Calu3 (cell line): ENCODE measurements at places on chromosomes 13 and 19. TPM values are rescaled to one million over a fixed set of nuclear protein-coding genes. Genes with fewer than 3 reads are reported as not detected.

- H3K36me3 ChIP-seq: peaks cover 29% of the 10 kb centered on the region
- H3K4me1 ChIP-seq: no peaks in the 10 kb centered on the region
- H3K27ac ChIP-seq: no peak overlapping the region
- no peaks in the 10 kb centered on the region for H3K27me3 ChIP-seq
These were observed 71.3 kb downstream of the SLC7A1 start for GRCh38 chr13:29524176-29524575.

DNA sequence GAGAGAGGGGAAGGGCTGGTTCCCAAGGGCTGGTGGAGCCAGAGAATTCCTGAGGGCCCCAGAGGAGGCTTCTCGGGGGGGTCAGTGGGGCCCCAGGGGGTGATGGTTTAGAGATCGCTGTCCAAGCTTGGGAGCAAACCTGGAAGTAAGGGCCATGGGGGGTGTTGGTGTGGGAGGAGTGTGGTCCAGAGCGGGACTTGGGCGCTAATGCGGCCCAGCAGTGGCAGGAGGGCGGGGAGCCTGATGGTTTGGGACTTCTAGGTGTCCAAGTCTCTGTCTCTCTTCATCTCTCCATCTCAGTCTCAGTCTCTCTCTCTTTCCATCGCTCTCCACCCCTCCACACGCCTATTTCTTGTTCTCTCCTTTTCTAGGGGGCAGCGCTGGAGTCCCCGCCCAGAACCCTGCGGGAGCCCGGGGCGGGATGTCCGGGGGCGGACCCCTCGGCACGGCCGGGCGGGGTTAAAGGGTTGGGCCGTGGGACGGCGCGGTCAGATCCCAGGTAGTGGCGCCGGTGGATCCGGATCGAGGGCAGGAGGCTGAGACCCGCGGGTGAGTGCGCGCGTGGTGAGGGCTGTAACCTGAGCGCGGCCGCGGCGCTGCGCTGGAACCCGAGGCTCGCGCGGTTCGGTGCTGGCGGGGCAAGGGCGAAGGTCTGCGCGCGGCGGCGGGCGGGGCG, at the start of gene CYP4F22:
TSS of gene CYP4F22 (plus strand) at position 491 of the 676 bp plus-strand sequence. CDS start 16,812 bp downstream, outside the sequence.
- no peaks in the 10 kb centered on the region for H3K36me3 ChIP-seq
- no peaks in the 10 kb centered on the region for H3K4me1 ChIP-seq
- no peak within 1 kb of the TSS for H3K4me3 ChIP-seq
- no peak within 1 kb of the TSS for H3K27ac ChIP-seq

DNA sequence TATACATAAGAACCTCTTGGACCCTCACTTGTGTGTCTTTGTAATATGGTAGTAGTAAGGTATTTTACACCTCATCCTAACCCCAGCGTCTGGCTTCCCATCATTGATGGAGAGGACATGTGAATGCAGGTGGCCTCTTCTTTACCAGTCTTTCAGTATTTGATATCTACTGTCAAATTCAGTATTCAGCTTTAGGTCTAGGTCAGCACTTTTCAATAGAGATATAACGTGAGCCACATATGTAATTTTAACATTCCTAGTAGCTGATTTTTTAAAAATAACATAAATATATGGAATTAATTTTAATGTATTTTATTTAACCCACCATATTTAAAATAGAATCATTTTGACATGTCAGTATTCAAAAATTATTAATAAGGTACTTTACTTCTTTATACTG, 2.9 kb downstream of the RAP2A start:
- no peaks in the 10 kb centered on the region for H3K4me1 ChIP-seq
- no peak overlapping the region for H3K4me3 ChIP-seq
- peaks cover 24% of the 10 kb centered on the region for H3K36me3 ChIP-seq
- no peak overlapping the region for H3K27ac ChIP-seq

DNA sequence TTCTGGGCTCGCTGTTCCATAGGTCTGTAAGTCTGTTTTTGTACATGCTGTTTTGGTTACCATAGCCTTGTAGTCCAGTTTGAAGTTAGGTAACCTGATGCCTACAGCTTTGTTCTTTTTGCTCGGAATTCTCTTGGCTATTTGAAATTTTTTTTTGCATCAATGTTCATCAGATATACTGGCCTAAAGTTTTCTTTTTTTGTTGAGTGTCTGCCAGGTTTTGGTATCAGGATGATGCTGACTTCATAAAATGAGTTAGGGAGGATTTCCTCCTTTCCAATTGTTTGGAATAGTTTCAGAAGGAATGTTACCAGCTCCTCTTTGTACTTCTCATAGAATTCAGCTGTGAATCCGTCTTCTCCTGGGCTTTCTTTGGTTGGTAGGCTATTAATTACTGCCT, 397.8 kb upstream of the HTR2A start:
- H3K27me3 ChIP-seq: no peaks in the 10 kb centered on the region
- no peak overlapping the region for H3K4me3 ChIP-seq
- H3K27ac ChIP-seq: no peak overlapping the region
- no peaks in the 10 kb centered on the region for H3K36me3 ChIP-seq

- H3K27me3 ChIP-seq: no peaks in the 10 kb centered on the region
- H3K27ac ChIP-seq: no peak overlapping the region
- DNase-seq: no peak
- H3K4me1 ChIP-seq: peaks cover 9% of the 10 kb centered on the region
- no peaks in the 10 kb centered on the region for H3K36me3 ChIP-seq
- no peak overlapping the region for H3K4me3 ChIP-seq
These were observed 35.0 kb upstream of the VWA8 start for GRCh38 chr13:41995946-41996345.

- peak overlapping the region; percentile 86 for H3K4me3 ChIP-seq
- H3K27ac ChIP-seq: peak overlapping the region; percentile 58
- H3K36me3 ChIP-seq: peaks cover 42% of the 10 kb centered on the region
- DNase-seq: peak; percentile 4
These were observed 1.1 kb downstream of the MBD3 start for GRCh38 chr19:1591421-1592023.

GRCh38 chr13:59279576-59279975, 884.2 kb downstream of the DIAPH3 start:
- H3K4me1 ChIP-seq: no peaks in the 10 kb centered on the region
- H3K27ac ChIP-seq: no peak overlapping the region
- H3K27me3 ChIP-seq: peaks cover 6% of the 10 kb centered on the region
- H3K4me3 ChIP-seq: no peak overlapping the region

GRCh38 chr13:40682449-40683240, 16.2 kb upstream of the FOXO1 start:
- no peaks in the 10 kb centered on the region for H3K27me3 ChIP-seq
- H3K36me3 ChIP-seq: no peaks in the 10 kb centered on the region
- DNase-seq: no peak
- H3K4me3 ChIP-seq: no peak overlapping the region

GRCh38 chr13:45278096-45278645, 62.8 kb downstream of the TPT1 start:
- no peak overlapping the region for H3K27ac ChIP-seq
- peaks cover 5% of the 10 kb centered on the region for H3K36me3 ChIP-seq
- no peak overlapping the region for H3K4me3 ChIP-seq
- no peak for DNase-seq
- no peaks in the 10 kb centered on the region for H3K27me3 ChIP-seq

DNA sequence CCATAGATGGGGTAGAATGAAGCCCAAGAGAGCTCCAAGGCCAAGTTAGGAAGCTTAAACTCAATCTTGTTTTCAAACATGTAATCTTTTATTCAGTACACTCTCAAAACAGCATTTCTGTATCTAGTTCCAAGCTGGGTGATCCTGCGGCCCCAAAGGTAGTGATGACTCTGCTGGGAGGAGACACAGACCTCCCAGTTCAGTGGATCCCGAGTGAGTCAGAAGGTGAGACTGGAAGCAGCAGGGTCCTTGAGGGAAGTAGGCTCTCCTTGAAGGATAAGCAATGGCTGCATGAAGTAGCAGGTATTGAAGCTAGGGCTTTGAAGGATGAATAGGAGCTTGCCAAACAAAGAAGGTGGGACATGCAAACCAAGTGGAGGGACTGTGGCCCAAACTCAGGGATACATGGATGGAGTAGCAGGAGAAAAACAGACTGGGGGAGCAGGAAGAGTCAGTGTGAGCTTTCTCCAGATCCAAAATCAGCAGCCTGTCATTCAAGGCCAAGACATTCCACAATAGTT, 9.6 kb downstream of the TINCR start:
- H3K27me3 ChIP-seq: peaks cover 44% of the 10 kb centered on the region
- no peaks in the 10 kb centered on the region for H3K4me1 ChIP-seq
- H3K27ac ChIP-seq: no peak overlapping the region
- H3K4me3 ChIP-seq: no peak overlapping the region

- no peaks in the 10 kb centered on the region for H3K27me3 ChIP-seq
- DNase-seq: no peak
- no peaks in the 10 kb centered on the region for H3K36me3 ChIP-seq
- no peak overlapping the region for H3K27ac ChIP-seq
These were observed 37.9 kb upstream of the UBAC2 start for GRCh38 chr13:99162567-99163361.

GRCh38 chr13:88014527-88014926, 343.4 kb downstream of the SLITRK5 start:
- DNase-seq: no peak
- H3K27me3 ChIP-seq: no peaks in the 10 kb centered on the region
- no peak overlapping the region for H3K4me3 ChIP-seq
- no peak overlapping the region for H3K27ac ChIP-seq
- H3K36me3 ChIP-seq: no peaks in the 10 kb centered on the region
- no peaks in the 10 kb centered on the region for H3K4me1 ChIP-seq

- H3K27ac ChIP-seq: no peak overlapping the region
- H3K36me3 ChIP-seq: peaks cover 11% of the 10 kb centered on the region
- peaks cover 22% of the 10 kb centered on the region for H3K27me3 ChIP-seq
- peaks cover 10% of the 10 kb centered on the region for H3K4me1 ChIP-seq
- H3K4me3 ChIP-seq: no peak overlapping the region
- DNase-seq: peak; percentile 48
These were observed 20.6 kb downstream of the BRSK1 start for GRCh38 chr19:55304279-55304978.

DNA sequence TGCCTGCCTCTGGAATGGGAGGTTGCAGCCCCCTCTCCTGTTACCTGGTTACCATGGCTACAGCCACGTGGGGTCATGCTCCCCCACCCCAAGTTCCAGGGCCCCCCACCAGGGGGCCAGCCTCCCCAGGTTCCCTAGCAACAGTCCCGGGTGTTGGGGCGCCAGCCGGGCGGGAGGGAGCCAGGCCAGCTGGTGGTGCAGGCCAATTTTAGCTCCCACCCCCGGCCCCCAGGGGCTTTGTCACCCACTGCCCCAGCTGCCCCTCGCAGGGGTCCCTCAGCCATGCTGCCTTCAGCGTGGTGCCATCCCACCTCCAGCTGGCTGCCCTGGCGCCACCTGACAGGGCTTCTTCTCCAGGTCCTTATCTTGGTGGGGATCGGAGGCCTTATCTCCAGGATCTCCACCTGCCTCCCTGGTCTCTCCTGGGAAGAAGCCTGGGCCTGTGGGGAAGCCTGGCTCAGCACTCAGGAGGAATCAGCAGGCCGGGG, 3.0 kb downstream of the MARK4 start:
- DNase-seq: no peak
- H3K27me3 ChIP-seq: peaks cover 14% of the 10 kb centered on the region
- H3K4me3 ChIP-seq: no peak overlapping the region
- peaks cover 32% of the 10 kb centered on the region for H3K4me1 ChIP-seq

GRCh38 chr19:42066075-42066754, 3.8 kb downstream of the GRIK5 start:
- no peaks in the 10 kb centered on the region for H3K4me1 ChIP-seq
- no peak overlapping the region for H3K27ac ChIP-seq
- no peaks in the 10 kb centered on the region for H3K36me3 ChIP-seq
- peak; percentile 60 for DNase-seq
- H3K4me3 ChIP-seq: no peak overlapping the region

- no peak overlapping the region for H3K4me3 ChIP-seq
- no peaks in the 10 kb centered on the region for H3K36me3 ChIP-seq
- peaks cover 88% of the 10 kb centered on the region for H3K27me3 ChIP-seq
- H3K27ac ChIP-seq: no peak overlapping the region
- H3K4me1 ChIP-seq: no peaks in the 10 kb centered on the region
These were observed 15.8 kb upstream of the POP4 start for GRCh38 chr19:29590278-29590677.

DNA sequence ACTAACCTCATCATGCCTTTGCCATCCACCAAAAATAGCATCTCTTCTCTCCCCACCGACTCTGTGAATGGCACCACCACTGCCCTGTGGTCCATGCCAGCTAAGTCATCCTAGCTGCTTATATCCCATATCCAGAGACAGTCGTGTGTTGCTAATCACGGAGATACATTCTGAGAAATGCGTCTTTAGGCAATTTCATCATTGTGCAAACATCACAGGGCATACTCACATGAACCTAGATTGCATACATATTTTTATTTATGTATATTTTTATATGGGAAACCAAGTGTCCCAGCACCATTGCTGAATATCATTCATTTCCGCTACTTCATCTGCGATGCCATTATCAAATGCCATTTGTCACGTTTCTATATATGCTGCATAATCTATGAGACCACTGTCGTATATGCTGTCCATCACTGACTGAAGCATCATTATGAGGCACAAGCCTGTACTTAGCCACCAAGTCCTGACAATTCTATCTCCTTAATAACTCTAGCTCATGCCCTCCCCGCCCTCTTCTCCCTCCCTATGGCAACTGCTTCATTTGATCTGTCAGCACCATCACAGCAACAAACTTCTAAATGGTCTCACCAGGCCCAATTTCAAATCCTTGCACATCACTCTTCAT, 104.2 kb downstream of the HSPH1 start:
- no peak overlapping the region for H3K27ac ChIP-seq
- H3K27me3 ChIP-seq: no peaks in the 10 kb centered on the region
- no peaks in the 10 kb centered on the region for H3K4me1 ChIP-seq
- no peaks in the 10 kb centered on the region for H3K36me3 ChIP-seq

- H3K27ac ChIP-seq: no peak overlapping the region
- no peaks in the 10 kb centered on the region for H3K36me3 ChIP-seq
- DNase-seq: no peak
- H3K4me3 ChIP-seq: no peak overlapping the region
- H3K4me1 ChIP-seq: no peaks in the 10 kb centered on the region
These were observed 112.8 kb downstream of the CRYL1 start for GRCh38 chr13:20412691-20413355.

DNA sequence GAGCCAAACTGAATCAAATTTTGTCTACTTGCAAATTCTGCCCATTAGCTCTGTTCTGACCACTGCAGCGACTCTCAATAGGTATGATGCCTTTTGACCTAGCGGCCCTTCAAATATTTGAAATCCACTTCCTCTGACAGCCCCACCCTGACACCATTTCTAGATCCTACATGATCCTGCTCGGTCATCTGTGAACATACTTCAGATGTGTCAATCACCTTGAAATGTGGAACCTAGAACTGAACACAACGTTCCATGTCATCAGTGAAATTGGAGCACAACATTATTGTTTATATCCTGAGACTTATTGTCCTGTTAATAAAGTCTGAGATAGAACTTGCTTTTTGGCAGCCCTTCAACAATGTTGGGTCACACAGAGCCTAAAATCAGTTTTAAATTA, 98.2 kb downstream of the UBL3 start:
- H3K36me3 ChIP-seq: no peaks in the 10 kb centered on the region
- H3K4me3 ChIP-seq: no peak overlapping the region
- H3K4me1 ChIP-seq: no peaks in the 10 kb centered on the region
- no peak overlapping the region for H3K27ac ChIP-seq
- H3K27me3 ChIP-seq: no peaks in the 10 kb centered on the region
- no peak for DNase-seq

Gene MISP
- total RNA-seq: 73.9 and 90.5 TPM in 2 replicates

Gene KCNN4
- total RNA-seq: 147 and 152 TPM in 2 replicates

Gene SIGLEC8
- not detected in 2 replicates for total RNA-seq

Gene GJB2
- total RNA-seq: 3.9 and 4.6 TPM in 2 replicates

Gene LILRA5
- total RNA-seq: not detected in 2 replicates

Gene PLVAP
- total RNA-seq: not detected in 2 replicates

Gene FGF21
- not detected in 2 replicates for total RNA-seq
